ENCODE measurements at places on chromosomes 3 and 15.

DNA sequence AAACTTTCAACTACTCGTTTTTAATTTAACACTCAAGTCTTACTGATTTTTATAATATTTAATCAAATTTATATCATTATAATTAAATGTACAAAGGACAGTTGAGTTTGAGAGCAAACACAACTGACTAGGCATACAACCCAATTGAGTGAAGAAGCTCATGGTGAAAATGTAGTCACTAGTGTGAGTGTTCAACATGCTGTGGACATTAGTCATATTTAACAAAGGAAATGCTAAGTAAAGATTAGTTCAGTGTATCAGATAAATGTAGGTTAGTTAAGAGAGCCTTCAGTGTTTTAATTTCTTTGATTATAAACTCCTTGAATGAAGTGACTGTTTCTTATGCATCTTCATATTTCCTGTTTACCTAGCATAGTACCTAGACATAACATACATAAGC, 444.2 kb upstream of the GOLIM4 start:
- DNase-seq, result no peak

DNA sequence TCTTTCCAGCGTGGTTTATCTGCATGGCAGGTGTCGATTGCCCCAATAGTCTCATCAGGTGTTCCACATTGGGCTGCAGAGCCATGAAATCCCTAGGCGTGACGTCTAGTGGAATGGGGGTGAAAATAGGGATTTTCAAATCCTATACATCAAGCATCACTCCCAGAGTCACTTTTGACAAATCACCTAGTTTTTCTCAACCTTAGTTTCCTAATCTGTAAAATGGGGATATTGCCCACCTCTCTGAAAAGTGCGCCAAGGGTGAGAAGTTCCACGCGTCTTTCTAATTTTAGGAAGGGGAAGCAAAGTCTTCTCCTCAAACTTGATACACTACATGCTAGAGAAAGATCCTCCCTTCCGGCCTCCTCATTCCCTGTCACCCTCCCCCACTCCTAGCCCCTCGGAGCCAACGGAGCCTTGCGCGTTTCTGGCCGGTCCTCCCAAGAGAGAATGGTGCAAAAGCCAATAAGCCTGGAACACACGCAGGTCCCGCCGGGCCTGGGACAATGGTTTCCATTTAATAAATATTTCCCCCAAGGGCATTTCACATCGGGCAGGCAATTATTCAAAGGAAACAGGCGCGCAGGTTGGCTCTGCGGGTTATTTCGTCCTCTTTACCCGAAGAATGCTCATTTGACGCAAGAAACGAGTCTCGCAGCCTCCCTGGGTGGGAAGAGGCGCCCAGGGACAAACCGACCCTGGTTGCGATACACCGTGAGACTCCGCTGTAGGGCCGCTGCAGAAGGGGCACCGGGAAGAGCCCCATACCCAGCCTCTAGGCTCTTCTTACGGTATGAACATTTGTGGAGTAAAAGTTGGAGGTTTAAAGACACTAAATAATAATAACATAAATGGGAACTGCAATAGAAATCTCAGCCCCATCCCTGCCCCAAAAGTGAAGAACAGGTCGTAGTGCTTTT, 1.2 kb upstream of the SOX14 start:
- no peak for DNase-seq

- no peak for DNase-seq
Observed at GRCh38 chr3:37715358-37715757, 146.3 kb upstream of the CTDSPL start.

DNA sequence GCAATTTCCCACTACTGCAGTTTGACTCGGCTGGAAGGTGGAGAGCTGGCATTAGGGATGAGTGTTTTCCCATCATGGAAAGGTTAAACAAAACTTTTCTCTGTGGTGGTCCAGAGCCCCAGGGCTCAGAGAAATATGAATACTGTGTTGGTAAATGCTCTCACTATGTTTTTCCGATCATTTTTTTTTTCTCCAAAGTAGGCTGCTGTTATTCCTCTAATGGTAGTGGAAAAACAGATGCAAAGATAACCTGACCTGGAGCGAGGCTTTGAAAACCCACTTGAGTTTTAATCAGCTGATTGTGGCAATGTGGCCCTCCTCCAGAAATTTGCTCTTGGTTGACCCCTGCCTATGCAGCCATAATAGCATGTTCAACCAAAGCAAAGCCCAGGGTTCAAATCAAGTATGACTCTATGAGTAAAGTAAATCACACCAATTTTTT, 320.8 kb upstream of the CTNNB1 start:
- DNase-seq, result no peak

DNA sequence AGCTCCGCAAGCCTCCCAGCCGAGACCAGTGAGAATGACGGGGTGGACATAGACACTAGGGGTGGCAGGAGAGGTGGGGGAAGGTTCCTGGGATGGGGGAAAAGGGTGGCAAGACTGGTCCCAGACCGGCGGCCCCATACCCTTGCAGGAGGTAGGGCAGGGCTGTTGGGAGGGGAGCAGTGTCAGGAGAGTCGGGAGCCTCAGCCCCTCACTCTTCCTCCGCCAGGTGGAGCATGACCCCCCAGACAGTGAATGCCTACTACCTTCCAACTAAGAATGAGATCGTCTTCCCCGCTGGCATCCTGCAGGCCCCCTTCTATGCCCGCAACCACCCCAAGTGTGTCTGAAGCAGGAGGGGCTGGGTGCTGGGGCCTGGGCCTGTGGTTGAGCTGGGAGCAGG, 8.7 kb upstream of the PSMD2 start:
- DNase-seq, result no peak

DNA sequence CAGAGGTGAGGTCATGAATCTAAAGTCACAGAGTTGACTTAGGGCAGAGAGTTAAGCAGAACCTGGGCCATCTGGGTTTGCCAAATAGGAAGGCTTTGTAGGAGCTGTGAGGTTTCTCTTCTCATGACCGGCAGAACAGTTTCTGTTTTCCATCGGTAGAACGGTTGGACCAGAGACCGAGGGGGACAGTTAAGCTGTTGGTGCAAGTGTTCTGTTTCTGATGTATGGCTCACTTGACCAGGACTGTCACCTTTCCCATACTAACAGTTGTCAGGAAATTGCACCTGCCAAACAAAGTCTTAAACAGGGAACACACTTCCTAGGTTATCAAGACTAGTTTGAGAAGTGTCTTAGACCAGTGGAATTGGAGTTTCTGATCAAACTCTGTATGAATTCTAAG, 158.3 kb downstream of the PDCD6IP start:
- DNase-seq, result no peak

- DNase-seq, result no peak
Observed at GRCh38 chr15:34886134-34886533, 83.4 kb downstream of the AQR start.

All from G401 (cell line).